ENCODE measurements at places on chromosomes 5 and 9.

GRCh38 chr9:33351547-33351946 lies 50.8 kb downstream of the AQP7 start:
- DNase-seq: no peak

- DNase-seq: no peak
Observed at GRCh38 chr5:151805414-151806223, 33.9 kb downstream of the G3BP1 start.

- DNase-seq: no peak
Observed at GRCh38 chr5:177111720-177112394, 21.7 kb upstream of the NSD1 start.

DNA sequence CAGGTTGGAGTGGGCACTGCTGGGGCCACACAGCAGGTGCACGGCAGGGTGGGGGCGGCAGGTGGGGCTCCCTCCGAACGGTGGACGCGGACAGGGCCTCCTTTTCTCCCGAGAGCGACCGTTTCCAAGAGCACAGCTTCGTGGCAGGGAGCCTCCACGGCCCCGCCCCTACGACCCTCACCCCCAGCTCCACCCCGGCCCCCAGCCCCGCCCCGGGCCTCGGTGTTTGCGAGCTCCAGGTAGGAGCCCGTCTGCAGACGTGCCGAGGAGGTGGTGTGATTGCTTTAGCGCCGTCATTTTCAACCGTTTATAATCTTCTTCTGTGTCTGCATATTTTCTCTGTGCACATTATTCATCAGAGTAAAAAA lies 8.8 kb downstream of the GRIN1 start:
- DNase-seq: no peak

GRCh38 chr5:55569513-55569865 lies 34.7 kb upstream of the PLPP1 start:
- no peak for DNase-seq

- DNase-seq: no peak
Observed at GRCh38 chr9:5111696-5112095, 73.7 kb downstream of the INSL6 start.

GRCh38 chr9:87277346-87277745 lies 220.3 kb upstream of the DAPK1 start:
- DNase-seq: no peak

- no peak for DNase-seq
Observed at GRCh38 chr5:149549461-149550267, 1.6 kb downstream of the CSNK1A1 start.

DNA sequence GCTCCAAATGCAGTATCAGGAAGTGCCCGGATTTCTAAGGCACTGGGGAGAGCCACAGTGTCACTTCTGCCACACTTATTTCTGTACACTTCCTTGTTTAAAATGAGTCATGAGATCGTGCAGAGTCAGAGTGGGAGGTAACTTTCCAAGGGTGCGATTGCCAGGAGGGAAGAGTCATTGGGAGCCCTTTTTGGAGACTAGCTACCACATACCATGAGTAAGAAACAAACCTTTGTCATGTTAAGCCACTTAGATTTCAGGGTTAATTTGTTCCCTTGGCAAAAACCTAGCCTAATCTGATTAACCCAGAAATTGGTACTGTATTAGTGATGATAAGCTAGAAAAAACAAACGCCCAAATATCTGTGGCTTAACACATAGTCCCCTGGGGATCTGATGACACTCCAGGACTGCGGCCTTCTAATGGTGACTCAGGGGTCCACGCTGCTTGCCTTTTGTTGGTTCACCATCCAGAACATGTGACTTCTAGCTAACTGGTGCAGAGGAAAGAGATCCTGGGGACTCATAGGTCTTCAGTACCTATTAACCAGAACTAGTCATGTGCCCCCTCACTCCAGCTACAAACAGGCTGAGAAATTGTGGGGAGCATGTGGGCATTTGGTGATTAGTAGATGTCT lies 48.6 kb upstream of the TLE1 start:
- no peak for DNase-seq

GRCh38 chr5:110321117-110321516 lies 405.4 kb downstream of the TMEM232 start:
- no peak for DNase-seq

DNA sequence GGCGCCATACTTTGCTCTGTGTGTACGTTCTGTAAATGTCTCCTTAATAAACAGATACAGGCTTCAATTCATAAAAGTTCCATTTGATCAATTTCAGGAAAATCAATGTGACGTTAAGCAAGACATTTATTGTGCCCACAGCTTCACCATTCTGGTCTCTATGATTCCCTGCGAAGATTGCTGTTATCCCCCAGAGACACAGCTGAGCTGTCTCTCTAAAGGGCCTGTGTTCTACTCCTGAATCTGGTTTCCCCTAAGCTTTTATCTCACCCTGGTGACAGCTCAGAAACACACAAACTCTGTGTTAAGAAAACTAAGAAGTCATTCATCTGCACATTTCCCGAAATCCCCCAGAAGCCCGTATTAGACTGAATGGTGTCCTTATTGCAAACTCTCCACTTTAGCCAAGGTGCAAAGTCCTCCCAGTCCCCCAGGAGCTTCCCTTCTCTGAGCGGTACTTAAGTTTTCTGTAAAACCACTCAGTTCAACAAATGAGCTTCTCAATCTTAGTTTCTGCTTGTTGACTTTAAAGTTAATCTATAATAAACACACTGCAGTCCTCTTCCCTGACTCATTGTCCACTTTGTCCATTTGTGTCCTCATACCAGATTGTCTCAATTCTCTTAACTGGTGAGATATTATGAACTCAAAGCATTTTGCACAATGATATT lies 1.4 kb upstream of the C5orf15 start:
- DNase-seq: no peak

- no peak for DNase-seq
Observed at GRCh38 chr5:111972548-111972947, 215.6 kb upstream of the NREP start.

DNA sequence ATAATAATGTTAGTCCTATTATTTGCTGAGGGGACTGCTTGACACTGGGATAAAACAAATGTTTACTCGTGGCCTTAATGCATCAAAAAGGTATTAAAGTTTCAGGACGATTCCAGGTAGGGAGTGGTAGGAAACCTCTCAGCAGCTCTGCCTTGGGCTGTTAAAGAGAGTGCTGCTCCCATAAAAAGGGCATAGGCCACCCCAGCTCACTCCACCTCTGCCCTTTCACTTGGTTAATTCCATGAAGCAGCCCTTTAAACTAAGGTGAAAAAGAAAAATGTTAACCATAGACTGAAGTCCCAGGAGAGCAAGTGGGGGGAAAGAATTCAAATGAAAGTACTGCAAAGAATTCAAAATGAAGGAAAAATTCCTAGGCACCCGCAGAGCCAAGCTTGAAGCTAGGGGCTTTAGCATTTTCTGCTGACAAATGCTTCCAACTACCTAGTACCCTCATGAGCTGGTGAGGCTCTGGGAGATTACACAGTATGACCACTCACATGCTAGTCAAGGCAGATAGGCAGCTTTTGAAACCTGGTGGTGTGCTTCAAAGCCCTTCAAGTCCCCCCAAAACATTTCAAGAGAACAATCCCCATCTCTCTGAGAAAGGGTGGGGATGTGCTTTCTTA lies 8.5 kb downstream of the KLF9 start:
- no peak for DNase-seq

Data from stimulated activated CD4-positive, alpha-beta T cell treated with anti-CD3 and anti-CD28 coated beads, TNF-alpha, amount 100 ng/mL, for 1 hour (primary cell).